ENCODE measurements at places on chromosomes 2 and 18.

DNA sequence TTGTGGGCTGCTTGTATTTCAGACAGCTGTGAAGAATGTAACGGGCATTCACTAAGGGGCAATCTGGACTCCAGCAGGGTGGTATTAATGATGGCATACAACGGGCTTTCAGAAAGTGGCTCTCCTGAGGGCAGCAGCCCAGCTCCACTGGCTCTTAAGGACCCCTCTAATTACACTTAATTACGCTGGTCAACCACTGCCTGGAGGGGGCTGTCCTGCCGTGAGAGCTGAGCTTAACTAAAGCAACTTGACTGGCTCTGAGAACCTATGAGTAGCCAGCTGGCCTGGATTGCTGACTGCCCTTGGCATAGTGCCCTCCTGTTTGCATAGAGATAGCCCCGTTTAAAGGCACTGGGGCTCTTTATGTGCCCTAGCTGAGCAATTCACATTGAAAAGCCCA is 3.8 kb downstream of the LIPG start:
- DNase-seq, result no peak

DNA sequence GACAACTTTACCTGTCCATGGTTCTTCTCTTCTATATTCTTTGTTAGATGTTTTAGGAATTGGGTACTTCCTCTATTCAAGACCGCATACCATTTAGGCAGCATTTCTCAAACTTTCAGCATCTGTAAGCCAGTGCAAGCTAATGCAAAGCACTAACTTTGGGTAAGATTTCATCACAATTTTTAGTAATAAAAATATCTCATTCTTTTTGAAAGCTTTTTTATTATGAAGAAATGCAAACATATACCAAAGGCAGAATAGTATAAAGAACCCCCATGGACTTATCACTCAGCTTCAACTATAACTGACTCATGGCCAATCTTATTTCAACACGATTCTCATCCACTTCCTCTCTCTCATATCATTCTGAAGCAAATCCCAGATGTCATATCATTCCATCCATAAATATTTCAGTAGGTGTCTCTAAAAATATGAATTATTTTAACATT is 32.9 kb downstream of the INO80C start:
- DNase-seq, result no peak

DNA sequence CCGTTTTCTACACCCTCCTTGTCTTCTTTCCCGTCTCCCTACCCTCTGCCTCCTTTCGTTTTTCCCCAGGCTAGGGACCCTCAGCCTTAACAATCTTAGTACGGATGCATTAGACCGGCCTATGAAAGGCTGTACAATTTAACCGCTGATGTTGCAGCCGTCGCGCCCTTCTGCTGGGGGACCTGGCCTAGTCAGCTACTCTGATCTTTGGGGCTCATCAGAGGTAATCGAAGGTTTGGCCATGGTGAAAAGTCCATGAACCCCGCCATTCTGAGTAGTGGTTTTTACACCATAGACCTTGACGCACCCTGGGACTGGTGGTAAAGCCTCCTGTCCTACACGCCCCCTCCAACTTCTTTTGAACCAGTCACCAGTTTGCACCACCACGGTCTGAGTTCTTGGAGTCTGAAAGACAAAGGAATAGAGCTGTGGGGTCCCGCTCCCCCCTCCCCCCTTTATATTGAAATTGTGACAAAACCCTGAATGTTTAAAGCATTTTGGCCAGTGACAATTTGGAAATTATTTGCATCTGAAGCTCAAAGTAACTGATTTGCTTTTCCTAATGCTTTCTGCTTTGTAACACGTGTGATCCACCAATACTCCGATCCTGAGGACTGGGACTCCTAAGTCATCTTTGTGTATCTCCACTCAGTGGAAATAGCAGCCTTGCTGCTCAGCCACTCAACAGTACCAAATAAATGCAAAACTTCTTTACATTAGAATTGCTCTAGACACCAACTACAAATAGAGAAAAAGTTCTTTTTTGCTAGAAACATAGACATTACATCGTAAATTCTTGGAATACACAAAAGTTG is 642 bp upstream of the SRSF7 start:
- no peak for DNase-seq

GRCh38 chr2:157868993-157869392 is 7.1 kb downstream of the ACVR1 start:
- no peak for DNase-seq

GRCh38 chr2:19807866-19808265 is 93.9 kb downstream of the TTC32 start:
- DNase-seq, result no peak

DNA sequence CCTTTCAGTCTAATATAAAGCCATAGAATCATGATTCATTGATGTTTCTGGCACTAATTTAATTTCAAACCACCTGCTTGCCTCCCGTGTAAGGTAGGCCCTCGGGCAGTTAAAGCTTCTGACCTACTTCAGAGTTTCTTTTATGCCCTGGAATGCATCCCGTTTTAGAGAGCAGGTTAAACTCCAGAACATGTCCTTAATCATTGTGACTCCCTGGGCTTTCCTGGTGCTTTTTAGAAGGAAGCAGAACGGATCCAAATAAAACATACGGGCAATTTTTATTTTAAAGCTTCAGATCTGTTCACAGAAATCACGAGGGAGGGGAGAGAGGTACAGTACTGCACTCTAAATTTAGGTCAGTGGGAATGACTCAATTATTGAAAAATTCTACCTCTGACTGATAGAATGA is 134.8 kb downstream of the GCA start:
- DNase-seq, result no peak

DNA sequence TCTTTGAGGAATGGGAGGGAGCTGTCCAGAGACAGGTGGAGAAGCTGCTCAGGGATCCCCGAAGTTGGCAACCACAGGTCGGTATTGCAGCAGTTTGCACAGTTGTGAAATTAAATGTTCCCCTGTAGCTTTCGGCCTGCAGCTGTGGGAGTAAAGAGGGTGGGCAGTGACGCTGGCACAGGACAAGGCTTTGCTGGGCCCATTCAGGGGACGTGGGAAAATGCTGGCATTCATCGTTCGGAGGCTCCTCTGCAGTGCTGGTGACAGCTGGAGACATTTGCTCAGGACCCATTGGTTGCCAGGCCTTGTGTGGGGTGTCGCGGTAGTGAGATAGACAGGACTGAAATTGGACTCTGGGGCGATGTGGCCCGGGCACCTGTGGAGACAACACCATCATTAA is 173.7 kb downstream of the MYCN start:
- DNase-seq, result no peak
